ENCODE measurements at places on chromosomes 3 and 15. TPM values are rescaled to one million over a fixed set of nuclear protein-coding genes. Genes with fewer than 3 reads are reported as not detected.

DNA sequence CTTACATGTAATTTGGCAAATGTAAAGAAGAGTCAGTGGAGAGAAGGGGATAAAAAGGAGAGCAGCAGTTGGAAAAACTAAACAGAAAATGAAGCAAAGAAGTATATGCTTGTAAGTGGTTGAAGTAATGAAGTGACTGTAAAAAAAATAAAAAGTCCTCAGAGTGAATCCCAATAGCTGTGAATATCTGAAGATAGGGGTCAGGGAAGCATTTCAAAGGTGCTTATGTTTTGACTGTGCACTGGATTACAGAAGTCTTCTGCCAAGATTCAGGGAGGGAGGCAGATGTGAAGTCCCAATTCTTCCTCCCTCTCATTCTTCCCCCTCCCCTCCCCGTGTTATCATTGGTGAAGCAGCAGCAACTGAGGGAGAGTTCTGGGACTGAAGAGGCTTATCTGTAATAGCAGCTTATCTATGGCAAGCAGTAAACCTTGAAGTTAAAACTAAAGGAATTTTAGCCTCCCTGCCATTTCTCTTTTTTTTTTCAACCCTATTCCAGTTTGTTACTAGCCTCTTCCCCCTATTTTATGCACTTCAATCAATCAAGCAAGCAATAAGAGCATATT is 597.9 kb downstream of the IGSF11 start:
- no peaks in the 10 kb centered on the region for H3K36me3 ChIP-seq
- no peak overlapping the region for H3K4me3 ChIP-seq
- H3K27ac ChIP-seq = no peak overlapping the region
- no peaks in the 10 kb centered on the region for H3K4me1 ChIP-seq
- no peaks in the 10 kb centered on the region for H3K27me3 ChIP-seq

DNA sequence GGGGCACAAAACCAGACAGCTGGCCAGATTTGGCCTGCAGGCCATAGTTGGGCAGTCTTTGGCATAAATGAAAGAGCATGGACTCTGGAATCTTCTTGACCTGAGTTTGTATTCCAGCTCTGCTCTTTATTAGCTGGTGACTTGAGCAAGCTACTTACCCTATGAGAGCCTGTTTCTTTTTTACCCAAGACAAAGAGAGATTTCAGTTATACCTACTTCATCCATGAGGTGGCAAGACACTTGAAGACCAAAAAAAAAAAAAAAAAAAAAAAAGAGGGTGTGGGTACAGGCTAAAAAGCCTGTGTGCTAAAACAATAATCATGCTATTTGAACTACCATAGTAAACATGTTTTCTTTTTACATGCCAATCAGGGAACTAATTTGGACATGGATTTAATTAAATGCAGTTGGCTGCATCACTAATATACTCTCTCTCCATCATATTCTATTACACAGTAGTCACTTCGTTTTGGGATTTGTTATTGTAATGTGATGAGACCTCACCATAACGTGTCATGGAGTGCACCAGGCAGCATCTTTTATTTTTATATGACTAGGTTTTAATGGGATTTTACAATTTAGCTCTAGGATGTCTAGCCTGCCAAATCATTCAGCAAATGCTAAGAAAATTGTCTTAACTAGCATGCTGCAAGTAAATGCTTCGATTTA is 109.2 kb upstream of the FHIT start:
- DNase-seq = no peak
- no peaks in the 10 kb centered on the region for H3K27me3 ChIP-seq
- H3K27ac ChIP-seq = no peak overlapping the region
- no peaks in the 10 kb centered on the region for H3K36me3 ChIP-seq

DNA sequence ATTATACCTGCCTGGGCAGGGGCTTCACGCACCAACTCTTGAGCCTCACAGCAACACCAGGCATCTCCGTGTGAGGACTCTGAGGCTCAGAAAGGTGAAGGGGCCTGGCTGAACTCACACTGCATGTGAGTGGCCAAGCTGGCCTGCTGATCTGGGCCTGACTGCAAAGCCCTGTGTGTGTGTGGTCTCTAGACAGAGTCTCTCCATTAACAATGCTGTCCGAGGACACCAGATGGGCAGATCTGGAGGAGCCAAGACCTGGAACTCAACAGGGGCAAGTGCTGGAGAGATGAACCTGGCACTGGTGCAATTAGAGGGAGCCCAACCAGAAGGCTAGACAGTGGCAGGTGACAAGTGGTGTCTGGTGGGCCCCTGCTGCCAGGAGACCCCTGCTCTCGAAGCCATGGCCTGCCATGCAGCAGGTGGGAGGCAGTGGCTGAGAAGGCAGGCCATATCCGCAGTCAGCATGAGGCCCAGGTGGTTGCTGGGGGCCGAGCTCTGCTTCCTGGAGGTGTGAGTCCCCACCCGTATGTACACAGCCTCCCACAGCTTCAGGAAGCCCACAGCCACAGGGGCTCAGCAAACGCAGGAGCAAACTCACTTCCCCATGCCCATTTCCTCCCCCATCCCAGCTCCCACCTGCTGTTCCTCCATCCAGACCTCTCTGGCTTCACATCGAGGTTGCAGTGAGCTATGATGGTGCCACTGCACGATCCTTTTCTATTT is 39.0 kb downstream of the CYP11A1 start:
- DNase-seq = no peak
- H3K36me3 ChIP-seq = no peaks in the 10 kb centered on the region

DNA sequence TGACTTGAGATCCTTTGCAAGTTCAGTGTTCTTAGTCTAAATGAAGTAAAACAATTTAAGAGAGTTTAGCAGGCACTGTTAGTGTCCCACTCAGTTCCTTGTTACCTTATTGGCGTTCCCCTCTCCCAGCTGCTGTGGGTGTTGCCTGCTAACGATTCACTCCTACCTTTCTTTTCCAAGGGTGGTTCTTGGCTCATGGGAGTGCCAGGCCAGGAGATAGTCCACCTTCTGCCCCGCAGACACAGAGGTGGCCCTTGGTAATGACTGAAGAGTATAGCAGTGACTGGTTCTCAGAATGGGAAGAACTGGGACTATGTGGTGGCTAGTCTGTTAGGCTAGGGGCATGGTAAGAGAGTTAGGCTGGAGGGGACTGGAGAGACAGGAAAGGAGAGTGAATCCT is 240.4 kb downstream of the EDEM1 start:
- no peak overlapping the region for H3K27ac ChIP-seq
- H3K4me3 ChIP-seq = no peak overlapping the region
- H3K4me1 ChIP-seq = peaks cover 17% of the 10 kb centered on the region

Gene PTPRG
- 3.0 TPM for total RNA-seq

GRCh38 chr3:89690646-89691045 is 583.2 kb downstream of the EPHA3 start:
- no peaks in the 10 kb centered on the region for H3K4me1 ChIP-seq
- no peaks in the 10 kb centered on the region for H3K36me3 ChIP-seq
- DNase-seq = no peak
- H3K27me3 ChIP-seq = no peaks in the 10 kb centered on the region
- no peak overlapping the region for H3K27ac ChIP-seq

- no peaks in the 10 kb centered on the region for H3K4me1 ChIP-seq
- H3K27ac ChIP-seq = no peak overlapping the region
- no peak overlapping the region for H3K4me3 ChIP-seq
- no peaks in the 10 kb centered on the region for H3K36me3 ChIP-seq
- no peak for DNase-seq
Observed at GRCh38 chr3:47250309-47251060, 32.1 kb downstream of the KIF9 start.

DNA sequence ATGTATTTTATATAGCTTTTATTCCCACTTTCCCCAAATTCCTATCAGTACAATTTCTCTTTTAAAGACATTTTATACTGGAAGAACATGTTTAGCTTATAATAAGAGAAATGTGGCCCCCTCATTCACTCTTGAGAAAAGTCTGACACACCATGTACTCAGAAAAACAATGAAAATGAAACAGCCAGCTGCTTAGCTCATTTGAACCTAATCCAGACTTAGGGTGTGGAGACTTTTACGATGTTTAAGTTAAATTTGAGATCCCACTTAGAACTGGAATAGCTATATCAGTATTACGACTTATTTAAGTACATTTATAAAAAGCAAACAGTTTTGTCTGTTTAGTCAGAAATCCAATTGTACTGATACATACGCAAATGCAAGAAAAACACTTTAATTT is 252.3 kb upstream of the ARRDC4 start:
- no peak overlapping the region for H3K4me3 ChIP-seq
- H3K27ac ChIP-seq = no peak overlapping the region
- no peak for DNase-seq
- no peaks in the 10 kb centered on the region for H3K27me3 ChIP-seq
- no peaks in the 10 kb centered on the region for H3K36me3 ChIP-seq
- no peaks in the 10 kb centered on the region for H3K4me1 ChIP-seq

GRCh38 chr15:68417897-68418296 is 14.1 kb downstream of the ITGA11 start:
- no peaks in the 10 kb centered on the region for H3K4me1 ChIP-seq
- DNase-seq = no peak

Gene CYP1A2
- total RNA-seq = not detected

Gene DISP2
- not detected for total RNA-seq

- H3K4me1 ChIP-seq = no peaks in the 10 kb centered on the region
- DNase-seq = no peak
- H3K36me3 ChIP-seq = no peaks in the 10 kb centered on the region
- no peak overlapping the region for H3K27ac ChIP-seq
Observed at GRCh38 chr15:44145495-44145894, 49.6 kb downstream of the FRMD5 start.

Gene GPR62
- total RNA-seq = not detected

GRCh38 chr15:92385096-92385495 is 8.6 kb upstream of the ST8SIA2 start:
- no peaks in the 10 kb centered on the region for H3K27me3 ChIP-seq
- no peaks in the 10 kb centered on the region for H3K4me1 ChIP-seq
- H3K4me3 ChIP-seq = no peak overlapping the region
- no peak overlapping the region for H3K27ac ChIP-seq
- no peaks in the 10 kb centered on the region for H3K36me3 ChIP-seq

DNA sequence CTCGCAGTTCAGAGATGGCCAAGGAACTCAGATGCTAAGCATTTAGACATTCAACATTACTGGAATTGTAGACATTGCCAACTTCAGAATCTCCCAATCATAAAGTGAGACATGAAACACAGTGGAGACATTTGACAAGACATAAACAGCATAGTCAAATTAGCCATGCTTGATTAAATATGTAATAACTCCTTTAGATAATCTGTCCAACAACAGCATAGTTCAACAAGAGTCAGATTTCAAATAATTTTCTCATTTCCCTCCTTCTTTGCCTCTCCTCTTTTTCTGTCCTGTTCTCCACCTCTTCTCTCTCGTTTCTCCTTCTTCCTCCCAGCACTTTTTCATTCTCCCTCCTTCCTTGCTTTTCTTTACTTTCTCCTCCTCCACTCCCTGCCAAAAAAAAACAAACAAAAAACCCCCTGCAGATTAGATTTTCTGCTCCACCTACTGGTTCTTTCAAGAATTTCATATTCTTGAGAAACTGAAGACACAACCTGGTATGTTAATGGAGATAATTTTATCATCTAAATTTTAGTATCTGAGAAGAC is 20.2 kb downstream of the CPOX start:
- H3K36me3 ChIP-seq = peaks cover 5% of the 10 kb centered on the region
- peaks cover 15% of the 10 kb centered on the region for H3K4me1 ChIP-seq
- DNase-seq = no peak

- H3K27ac ChIP-seq = peak within 1 kb of the TSS; percentile 92
- H3K36me3 ChIP-seq = peaks cover 3% of the 10 kb centered on the region
- DNase-seq = peak; percentile 70
- no peaks in the 10 kb centered on the region for H3K27me3 ChIP-seq
- peak within 1 kb of the TSS; percentile 87 for H3K4me3 ChIP-seq
Observed at GRCh38 chr15:89243691-89244573, at the start of gene FANCI. Gene FANCI (plus strand): TSS chr15:89243979. CDS start chr15:89247648, 3,669 bp downstream.

DNA sequence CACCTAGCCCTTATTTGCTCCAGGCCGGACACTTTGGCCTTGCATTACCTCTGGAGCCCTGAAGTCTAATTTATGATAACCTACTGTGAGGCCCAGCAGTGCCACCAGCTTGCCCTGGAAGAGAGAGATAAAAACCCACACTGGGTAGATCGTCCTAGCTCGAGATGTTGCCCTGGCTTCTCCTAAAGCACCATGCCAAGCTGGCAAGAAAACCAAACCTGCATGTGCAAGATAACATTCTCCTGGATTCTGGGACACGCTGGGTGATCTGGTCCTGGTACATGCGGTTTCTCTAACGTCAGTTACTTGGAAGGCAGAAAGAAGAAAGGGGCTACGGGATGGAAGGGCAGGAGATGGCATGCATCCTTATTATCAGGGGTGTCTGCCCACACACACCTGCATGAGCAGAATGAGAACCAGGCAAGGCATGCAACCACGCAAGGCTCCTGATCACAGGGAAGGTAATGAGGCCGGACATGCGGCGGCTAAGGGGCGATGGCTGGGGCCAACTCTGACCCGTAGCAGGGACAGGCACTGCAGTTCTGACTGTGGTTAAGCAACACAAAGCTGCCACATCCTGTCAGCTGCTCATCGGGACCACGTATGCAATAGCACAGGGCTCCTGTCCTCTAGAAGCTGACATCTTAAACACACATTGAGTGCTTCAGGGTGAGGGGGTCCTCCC is 73.0 kb downstream of the OXNAD1 start:
- peak; percentile 20 for DNase-seq
- peaks cover 12% of the 10 kb centered on the region for H3K4me1 ChIP-seq
- peaks cover 33% of the 10 kb centered on the region for H3K36me3 ChIP-seq
- no peaks in the 10 kb centered on the region for H3K27me3 ChIP-seq
- no peak overlapping the region for H3K4me3 ChIP-seq

Measured in GM12878 (cell line).